ENCODE measurements at places on chromosomes 6 and 20.

- no peak for DNase-seq
Measured at GRCh38 chr6:9467741-9468140, 947.1 kb downstream of the TFAP2A start.

GRCh38 chr6:155377061-155377460 is 62.8 kb upstream of the TFB1M start:
- DNase-seq, result no peak

GRCh38 chr6:121205569-121205968 is 128.7 kb downstream of the TBC1D32 start:
- no peak for DNase-seq

GRCh38 chr6:132751306-132751705 is 6.4 kb downstream of the VNN2 start:
- no peak for DNase-seq

DNA sequence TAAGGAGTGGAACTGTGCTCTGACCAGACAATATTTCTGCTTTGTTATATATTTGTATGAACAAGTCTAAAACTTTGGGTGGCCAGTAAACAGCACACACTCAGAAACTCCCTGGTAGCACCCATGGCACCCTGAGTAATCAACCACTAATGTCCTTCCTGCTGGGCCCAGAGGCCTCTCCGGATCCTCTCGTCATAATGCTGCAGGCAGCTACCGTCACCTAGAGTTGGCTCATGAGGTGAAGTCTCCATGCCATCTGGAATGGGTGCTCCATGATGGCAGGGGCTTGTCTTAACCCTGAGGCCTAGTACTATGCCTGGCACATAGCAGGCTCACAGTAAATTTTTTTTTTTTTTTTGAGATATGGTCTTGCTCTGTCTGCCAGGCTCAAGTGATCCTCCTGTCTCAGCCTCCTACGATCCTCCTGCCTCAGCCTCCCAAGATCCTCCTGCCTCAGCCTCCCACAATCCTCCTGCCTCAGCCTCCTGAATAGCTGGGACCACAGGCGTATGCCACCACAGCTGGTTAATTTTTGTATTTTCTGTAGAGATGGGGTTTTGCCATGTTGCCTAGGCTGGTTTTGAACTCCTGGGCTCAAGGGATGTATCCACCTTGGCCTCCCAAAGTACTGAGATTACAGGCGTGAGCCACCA is 3.0 kb upstream of the SDCBP2 start:
- no peak for DNase-seq

DNA sequence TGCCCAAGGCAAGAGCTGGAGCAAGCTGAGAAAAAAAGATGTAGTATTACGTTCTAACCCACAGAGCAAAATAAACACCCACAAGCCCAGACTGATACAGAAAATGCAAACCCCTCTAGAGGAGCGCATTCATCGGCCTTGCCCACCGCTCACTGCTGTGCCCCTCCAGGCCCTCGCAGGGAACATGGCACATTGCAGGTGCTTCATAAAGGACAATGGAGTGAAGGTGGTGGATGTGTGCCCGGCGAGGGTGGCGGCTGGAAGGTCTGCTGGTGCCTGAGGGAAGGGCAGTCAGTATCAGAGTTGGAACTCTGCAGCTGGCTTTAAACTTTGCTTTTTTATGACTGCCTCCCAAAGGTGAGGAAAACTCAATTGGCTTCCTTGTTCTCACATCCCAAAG is 18.5 kb upstream of the IRF4 start:
- no peak for DNase-seq
